Left forelimb (tissue), 1 donor: ENCODE measurements at places on chromosomes 7 and 10.

- DNase-seq: no peak
These were observed 151.3 kb upstream of the ADO start for GRCh38 chr10:62653254-62653653.

DNA sequence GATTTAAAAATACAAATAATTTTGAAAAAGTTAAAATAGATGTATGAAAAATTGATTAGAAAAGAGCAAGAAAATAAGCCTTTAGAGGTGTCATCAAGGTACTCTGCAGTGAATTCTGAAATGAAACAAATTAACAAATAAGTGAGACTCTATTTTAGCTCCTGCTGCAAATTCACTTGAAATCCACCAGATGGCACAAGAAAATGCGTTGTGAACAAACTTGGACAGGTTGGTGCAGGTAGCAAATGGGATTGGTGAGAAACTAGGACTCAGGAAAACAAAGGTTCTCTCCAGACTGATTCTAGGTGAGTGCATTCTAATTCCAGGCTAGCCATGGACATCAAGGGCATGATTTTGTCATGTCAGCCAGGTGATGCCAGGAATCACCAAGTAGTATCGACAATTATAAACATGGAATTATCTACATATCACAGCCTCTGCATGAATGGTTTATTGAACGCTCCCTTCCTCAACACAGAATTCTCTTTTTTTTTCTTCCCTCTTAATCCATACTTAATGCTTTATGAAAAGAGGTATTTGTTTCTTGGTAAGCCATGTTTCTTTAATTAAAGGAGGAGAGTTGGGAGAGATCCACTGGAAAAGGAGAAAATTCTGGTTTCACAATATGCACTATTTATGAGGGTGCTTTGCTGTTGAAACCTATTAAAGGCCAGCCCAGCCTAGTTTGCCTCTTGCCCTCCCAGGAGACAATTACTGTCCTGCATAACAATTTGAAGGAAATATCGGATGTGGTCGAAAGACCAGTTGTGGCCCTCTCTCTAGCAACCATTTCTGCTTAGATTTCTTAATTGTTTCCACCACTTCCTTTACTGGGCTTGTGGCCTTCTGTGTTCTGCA, 118.1 kb downstream of the ZNF365 start:
- DNase-seq: no peak

DNA sequence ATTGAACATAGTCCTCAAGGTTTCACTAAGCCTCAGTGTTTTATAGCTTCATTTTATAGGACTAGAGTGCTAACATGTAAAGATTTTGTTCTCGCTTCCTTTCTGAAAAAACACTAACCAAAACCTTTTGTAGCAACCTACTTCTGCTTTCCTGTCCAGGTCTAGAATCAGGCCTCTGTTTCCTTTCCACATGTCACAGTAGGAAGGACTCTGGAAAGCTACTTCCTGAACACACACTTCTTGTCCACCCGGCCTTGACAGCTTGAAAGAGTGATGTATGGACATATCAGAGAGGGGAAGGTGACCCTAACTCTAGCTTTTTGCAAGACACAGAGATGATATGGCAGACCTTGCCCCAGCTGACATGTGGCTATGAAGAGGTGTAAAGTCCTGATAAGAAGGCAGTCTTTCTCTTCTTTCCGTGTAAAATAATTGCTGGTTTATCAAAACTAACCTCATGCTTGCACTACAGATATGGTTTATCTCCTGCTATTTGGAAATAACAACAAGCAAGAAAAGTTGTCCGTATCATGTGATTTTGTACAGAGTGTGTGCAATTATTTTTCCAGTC, 175.4 kb downstream of the SKAP2 start:
- no peak for DNase-seq

DNA sequence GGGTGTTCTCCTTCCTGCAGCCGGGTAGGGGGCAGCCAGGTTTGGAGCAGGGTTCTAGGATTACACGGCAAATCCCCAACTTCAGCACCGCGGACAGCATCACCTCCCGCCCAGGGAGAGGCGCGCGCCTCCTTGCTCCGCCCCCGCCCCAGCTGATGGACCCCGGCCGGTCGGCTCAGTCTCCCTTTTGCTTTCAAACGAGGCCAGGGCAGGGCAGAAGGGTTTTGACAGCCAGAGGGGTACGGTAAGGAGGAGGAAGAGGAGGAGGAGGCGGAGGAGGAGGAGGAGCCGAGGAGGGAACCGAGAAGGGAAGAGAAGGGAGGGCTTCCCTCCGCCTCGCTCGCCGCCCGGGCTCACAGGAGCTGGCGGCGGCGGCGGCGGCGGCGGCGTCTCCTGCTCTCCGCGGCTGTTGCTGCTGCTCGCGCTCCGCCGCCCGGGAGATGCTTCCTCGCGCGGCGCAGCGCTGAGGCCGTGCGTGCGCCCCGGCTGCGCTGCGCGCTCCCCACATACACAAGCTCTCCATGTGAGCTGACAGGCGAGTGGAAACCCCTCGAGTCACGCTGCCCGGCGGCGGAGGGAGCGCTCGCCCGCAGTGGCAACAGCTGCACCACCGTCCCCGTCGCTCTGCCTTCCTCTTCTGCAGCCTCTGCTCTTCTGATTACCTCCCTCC, 615 bp upstream of the CNTNAP2 start:
- DNase-seq: peak; percentile 91

DNA sequence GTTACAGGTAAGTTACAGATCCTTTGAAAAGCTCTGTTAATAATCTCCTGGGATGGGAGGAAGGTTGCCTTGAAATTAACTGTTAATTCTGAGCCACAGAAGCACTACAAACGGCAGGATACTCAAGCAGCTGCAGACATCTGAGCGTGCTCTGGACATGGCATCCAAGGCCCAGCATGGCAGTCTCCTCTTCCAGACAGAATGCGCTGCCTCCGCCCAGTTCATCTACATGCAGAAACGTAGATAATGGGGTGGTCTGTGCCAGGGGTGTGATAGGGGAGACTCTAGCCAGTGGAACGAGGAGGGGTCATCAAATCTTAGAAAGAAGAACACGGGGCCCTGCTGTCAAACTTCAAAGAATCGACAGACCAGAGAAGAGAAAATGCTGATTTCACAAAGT, 13.8 kb downstream of the VIPR2 start:
- DNase-seq: no peak

DNA sequence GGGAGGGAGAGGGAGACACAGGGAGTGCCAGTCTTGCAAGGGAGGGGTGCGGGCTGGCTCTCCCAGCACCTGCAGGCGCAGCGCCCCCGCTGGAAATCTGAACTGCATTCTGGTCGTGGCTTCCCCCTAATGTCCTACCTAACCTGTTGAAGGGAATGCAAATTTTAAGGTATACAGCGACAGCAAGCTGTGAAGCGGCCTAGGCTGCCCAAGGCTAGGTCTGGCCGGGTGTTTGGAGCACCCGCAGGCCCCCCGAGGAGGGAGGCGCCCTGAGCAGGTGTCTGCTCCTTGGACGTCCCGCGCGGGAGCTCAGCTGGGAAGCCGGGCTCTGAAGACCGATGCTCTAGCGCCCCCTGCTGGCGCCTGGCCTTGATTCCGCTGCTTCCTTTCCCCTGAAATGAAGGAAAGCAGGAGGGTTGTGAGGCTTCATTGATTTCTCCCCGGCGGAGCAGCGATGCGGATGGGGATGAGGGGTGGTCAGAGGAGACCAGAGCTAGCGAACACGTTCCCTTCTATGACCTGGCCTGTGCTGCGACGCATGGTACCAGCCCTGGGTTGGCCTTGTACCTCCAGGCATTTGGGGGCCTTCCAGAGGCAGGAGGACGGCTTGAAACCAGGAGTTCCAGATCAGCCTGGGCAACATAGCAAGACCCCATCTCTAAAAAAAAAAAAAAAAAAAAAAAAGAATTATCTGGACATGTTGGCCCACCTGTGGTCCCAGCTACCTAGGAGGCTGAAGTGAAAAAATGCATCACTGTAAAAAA, 601.3 kb downstream of the GALNT17 start:
- DNase-seq: peak; percentile 90

DNA sequence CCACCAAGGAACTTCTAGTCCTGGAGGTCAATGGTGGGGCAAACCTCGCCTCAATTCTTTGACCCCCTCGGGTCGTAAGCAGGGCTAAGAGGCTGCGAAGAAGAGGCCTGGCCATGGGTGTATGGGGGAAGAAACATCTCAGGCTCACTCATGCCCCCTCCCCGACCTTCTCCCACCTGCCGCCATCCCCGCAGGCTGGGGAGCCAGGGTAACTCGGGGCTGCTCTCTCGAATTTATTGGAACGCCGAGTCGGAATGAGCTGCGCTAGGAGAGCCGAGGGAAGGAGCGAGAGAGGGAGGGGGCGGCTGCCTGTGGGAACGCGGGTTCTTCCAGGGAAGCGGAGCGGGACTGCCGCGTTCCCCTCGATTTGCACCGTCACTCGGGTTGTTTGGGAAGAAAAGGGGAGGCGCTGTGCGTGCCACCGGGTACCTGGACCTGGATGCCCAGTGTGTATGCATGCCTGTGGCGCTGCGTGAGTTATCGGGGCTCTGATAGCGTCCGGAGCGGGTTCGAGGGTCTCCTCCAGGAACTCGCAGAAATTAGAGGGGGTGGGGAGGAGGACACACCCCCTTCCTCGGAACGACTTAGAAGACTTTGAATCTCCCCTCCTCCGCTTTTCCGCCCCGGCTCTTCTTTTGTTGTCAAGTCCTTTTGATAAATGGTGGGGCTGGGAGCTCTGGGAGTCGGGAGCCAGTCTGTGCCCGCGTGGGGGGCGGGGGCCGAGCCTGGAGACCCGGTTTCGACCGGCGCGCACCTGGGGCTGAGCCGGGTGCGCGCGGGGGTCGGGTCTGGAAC, 1.8 kb upstream of the ZNF503 start:
- DNase-seq: peak; percentile 77

GRCh38 chr10:88415533-88416130, 167.5 kb downstream of the RNLS start:
- no peak for DNase-seq

DNA sequence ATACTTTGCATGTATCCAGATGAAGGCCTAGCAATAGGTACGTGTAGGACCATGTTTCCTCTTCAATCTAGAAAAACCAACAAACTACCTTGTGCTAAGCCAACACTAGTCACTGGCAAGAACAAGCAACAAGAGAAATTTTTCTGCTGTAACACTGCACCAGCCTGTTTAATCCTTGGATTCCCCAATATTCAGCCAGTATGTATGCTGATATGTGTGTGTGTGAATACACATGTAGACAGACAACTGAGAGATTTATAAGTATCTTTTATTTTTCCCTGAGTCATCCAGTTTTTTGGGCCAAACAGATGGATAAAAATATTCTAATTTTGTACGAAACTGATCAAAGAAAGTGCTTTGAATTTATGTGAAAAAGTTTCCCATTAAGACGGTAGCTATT, 26.2 kb downstream of the GLI3 start:
- no peak for DNase-seq

GRCh38 chr7:64192148-64192704, 14.8 kb upstream of the ZNF735 start:
- DNase-seq: no peak

DNA sequence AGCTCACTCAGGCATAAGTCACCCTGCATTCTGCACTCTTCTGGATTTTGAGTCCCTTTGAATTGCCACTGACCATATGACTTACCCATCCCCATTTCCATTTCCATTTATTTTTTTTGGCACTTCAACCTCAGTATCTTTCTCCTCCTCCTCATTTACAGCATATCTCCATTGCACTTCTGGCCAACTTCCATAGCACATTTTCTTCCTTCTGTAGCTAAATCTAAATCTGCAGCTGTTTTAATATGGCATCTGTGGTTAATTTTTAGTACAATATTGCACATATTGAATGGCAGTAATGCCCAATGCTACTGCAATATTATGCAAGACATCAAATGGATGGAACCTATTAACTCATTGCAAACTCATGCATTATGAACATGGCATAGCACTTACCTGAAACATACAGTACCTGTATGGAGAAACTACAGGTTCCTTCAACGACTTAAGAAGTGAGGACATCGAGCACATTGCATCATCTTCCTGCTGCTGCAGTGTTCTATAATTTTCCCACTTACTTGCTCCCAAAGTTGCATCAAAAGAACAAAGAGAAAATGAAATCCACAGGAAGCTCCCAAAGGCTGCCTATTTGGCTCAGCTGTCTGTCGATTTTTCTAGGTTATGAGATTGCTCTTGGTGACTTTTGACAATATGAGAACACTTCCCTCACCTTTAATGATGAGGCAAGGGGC, 55.7 kb downstream of the LRRTM3 start:
- DNase-seq: no peak

DNA sequence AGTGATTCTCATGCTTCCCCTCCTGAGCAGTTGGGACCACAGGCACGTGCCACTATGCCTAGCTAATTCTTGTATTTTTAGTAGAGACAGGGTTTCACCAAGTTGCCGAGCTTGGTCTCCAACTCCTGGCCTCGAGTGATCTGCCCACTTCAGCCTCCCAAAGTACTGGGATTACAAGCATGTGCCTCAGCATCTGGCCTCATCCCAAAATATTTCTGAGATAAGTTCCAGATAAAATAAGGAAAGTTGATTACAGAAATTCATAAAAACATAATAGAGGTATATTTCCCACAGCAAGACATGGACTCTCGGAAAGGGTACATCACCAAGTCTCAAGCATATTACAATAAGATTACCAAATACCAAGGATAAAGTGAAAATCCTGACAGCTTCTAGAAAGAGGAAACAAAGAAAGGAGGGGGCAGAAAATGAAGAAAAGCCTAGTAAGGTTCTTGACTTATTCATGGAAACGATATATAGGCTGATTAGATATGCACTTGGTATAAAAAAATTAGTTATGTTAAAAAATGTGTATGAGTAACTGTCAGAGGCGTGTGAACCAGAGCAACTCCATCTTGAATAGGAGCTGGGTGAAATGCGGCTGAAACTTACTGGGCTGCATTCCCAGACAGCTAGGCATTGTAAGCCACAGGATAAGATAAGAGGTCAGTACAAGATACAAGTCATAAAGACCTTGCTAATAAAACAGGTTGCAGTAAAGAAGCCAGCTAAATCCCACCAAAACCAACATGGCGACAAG, 35.0 kb downstream of the IQUB start:
- DNase-seq: no peak

DNA sequence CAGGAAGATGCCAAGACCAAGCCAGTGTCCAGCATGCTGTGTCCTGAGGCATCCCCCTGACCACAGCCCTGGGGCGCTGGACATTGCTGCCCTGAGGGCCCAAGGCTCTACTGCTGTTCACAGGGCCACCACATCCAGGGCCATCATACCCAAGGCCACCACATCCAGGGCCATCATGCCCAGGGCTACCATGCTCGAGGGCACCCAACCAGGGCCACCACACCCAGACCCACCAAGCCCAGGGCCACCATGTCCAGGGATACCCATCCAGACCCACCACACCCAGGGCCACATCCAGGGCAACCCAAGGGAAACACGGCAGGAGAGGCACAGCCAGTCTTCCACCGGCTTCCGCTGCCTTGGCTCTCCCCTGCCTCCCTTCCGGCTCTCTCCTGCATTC, 17.1 kb downstream of the STK32C start:
- DNase-seq: no peak

DNA sequence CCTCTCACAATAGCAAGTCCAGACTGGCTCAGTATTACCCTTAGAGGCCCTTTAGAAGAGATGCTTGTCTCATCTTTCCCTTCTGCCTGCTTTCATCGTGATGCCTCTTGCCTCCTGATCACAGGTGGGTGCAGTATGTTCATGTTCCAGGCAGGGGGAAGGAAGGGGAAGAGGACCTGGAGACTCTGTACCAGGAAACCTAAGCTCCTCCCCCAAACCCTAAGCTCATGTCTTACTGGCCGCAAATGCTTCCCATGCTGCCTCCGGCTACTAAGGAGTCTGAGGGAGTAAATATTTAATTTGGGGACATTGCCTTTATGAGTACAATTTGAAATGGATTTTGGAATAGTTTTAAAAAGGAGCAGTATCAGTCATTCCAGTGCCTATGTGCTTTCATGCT, 192.6 kb downstream of the CDCA7L start:
- no peak for DNase-seq
